ENCODE measurements at places on chromosomes 4 and X. TPM values are rescaled to one million over a fixed set of nuclear protein-coding genes. Genes with fewer than 3 reads are reported as not detected.

The DSPP gene
- total RNA-seq = not detected

DNA sequence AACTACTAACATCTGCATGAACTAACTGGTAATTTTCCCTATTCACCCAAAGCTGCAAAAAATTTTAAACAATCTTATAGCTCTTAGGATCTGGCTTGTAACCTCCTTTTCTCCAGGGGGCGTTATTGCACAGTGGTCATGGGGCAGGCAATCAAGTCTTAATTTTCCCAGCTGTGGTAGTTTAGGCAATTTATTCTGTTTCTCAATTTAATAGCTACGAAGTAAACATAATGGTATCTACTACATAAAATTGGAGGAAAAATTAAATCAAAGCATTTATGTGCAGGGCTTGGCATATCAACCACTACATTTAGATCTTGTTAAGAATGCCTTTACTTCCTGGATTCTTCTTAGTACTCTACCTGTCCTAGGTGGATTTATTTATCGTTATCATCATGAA lies 137.4 kb upstream of the GUCY1A1 start:
- no peak for DNase-seq

DNA sequence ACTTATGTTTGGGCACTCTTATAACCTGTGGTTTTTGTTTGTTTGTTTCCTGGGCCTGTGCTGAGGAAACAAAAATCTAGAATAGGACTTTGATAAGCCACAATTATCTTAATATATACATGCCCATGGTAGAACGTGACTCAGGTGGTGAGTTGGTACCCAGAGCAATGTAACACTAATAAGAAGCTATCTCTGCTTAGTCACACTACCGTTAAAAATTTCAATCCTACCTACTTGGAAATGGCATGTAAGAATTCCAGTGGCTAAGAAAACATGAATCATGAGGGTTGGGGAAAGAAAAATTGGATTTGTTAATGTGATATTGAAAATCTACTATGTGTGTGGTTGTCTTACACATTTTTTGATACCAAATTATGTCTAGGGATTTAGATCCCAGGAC lies 30.5 kb upstream of the ADGRG2 start:
- DNase-seq = no peak

DNA sequence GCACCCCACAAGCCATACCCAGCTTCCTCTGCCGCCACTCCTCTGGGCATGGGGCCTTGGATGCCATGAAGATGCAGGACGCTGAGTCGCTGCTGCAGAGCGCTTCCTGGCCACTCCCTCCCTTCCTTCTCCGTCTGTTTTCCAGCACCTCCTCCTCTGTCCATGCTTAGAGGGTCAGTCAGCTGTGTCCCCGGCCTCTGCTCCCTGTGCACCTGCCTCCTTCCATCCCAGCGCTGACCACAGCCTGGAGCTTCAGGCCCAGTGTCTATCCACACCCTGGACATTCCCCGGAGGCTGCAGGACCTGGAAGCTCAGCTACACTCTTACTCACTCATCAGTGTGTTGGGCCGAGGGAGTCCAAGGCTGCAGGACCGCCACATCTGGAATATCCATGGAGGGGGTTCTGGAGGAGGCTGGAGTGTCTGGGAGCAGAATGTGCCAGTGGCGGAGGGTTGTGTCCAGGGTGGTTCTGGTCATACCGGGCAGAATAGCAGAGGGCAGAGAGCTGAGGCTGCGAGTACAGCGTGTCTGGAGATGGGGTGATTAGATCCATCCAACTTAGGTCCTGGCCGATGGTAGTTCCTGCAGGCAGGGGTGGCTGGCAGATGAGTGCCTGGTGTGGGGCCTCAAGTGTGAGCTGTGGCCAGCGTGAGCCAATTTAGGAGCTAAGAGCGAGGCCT lies 58.6 kb upstream of the ADRA2C start:
- DNase-seq = no peak

GRCh38 chrX:148902581-148902980 lies 402.2 kb downstream of the AFF2 start:
- DNase-seq = no peak

DNA sequence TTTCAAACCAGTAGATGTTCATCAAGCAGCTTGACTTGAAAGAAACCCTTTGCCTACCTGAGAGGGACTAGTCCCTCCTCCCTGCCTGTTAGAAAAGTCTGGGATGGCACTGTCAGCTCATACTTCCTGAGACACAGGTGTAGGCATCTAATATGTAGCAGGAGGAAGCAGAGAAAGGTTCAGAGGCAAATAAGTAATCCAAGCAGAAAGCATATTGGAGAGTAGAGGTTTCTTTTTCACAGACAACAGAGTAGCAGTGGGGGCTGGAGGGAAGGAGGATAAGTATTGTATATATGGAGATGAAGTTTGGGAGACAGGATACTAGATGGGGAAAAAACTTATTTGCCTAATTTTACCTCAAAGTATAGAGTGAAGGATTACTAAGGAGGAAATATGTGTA lies 81.5 kb downstream of the FNIP2 start:
- DNase-seq = no peak

DNA sequence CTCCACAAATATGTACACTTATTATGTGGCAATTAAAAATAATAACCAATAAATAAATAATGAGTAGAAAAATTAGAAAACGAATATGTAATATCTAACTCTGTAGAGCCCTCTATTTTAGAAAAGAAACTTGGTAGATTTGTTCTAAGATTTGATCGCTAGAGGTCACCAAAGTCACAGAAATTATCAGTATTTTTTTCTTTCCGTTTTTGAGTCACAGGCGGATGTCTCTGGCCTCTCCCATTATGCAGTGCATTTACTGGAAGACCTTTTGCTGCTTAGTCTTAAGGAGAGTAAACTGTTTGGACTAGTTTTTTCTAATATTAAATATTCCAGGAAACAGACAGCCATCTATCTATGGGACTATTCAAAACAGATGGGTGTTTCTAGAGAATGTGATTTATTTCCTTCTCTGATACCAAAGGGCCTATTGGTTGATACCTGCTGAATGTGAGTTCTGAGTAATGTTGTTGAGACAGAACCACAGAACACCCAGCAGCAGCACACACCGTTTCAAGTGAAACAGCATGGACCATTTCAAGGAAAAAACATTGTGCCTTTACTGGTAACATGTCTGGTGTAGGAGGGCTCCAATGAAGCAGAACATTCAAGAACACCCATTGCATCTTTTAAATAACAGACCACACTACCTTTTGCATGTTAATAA lies 34.0 kb upstream of the GYPA start:
- peak; percentile 40 for DNase-seq

The KLF8 gene
- total RNA-seq = 4.4 TPM

DNA sequence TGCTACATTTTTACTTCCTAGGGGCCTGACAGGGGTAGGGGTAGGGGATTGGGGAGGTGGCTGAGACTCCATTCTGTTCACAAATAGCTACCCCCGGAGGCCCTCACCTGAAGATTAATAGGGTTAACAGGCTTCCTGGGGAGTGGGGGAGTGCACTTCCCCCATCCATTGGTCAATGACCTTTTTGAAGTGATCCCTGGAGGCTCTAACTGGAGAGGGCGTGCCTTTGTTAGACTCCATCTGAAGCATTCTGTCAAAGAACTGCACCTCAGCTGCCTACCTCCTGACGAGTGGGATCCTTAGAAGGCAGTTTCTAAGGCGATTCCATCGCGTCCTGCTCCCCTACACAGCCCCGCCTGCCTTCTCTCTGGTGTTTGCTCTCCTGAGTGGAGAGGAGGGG lies 10.0 kb upstream of the MTM1 start:
- no peak for DNase-seq

GRCh38 chr4:131001371-131001770 lies 1905.4 kb downstream of the C4orf33 start:
- DNase-seq = no peak

DNA sequence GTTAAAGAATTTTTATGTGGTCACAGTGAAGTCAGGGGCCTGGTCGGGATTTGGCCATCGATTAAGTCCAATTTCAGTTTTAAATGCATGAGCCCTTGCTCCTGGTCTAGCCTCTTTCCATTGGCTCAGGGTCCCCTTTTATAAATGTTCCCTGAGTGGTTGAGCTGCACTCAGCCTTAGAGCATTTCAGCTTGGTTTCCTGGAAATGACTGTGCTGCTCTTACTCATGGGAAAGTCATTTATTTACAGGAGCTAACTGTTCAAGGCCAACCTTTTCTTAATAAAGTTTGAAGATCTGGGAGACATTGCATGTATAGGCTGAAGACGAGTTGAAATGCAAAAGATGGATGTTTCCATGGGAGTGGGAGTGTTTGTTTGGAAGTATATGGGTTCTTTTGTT lies 98.8 kb upstream of the CLNK start:
- DNase-seq = no peak

The KIF4A gene
- 28.3 TPM for total RNA-seq

The FAAH2 gene
- total RNA-seq = 12.1 TPM

DNA sequence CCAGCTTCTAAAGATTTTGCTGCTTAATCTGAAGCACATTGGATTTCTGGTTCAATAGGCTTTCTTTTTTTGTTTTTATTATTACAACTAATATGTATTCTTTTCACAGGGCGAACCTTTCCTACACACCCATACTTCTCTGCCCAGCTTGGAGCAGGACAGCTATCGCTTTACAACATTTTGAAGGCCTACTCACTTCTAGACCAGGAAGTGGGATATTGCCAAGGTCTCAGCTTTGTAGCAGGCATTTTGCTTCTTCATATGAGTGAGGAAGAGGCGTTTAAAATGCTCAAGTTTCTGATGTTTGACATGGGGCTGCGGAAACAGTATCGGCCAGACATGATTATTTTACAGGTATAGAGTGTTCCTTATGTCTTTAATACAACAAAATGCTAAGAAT lies 155.4 kb downstream of the PTTG2 start:
- no peak for DNase-seq

- peak; percentile 57 for DNase-seq
Observed at GRCh38 chr4:78057600-78058550, 752 bp downstream of the FRAS1 start.

DNA sequence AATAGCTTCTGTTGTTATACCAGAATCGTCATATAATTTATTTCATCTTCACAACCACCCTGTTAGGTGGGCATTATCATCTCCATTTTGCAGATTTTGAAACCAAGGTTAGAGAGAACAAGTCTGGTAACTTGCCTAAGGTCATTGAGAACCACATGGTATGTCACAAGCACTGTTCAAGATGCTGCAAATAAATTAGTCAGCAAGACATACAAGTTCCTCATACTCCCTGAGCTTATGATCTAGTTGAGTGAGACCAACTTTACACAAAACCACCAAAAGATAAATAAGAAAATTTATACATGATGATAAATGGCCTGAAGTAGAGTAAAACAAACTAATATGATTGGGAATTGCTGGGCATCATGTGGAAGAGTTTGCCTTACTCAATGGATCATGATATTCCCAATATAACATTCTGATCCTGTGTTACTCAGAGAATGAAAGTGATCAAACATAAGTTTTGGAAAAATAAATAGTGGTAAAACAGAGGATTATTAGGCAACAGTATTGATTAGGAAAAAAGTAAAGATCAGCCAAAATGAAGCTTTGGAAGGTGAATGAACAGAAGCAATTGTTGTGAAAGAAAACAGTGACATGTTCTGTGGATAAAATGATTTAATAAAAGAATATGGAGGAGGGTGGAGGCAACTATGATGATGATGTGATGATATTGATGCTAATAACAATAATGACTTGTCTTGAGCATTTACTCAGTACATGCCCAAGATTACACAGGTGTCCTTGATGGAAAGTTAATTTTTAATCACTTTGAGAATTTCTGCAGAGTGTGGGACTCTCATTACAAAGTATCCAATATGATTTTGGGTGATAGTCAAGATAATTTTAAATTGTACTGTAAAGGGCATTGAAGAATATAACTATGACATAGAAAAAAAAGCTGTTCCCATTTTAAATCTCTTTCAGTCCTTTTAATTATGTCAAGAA lies 34.1 kb upstream of the IL1RAPL1 start:
- DNase-seq = no peak

DNA sequence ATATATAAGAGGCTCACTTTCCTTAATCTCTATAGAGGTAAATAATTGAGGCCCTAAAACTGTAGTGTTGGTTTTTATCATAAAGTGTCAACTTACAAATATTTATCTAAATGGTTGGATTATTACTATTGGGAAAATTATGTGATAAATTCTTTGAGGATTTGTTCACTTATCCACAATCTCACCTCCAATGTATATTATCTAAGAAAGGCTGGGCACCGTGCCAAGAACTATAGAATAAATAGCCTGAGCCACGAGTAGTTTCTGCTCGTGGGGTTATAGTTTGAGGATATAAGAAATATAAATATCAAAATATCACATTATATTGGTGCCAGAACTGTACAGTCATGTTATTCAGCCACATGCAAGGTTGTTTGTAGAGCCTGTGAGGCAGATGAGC lies 177.9 kb downstream of the VEGFC start:
- DNase-seq = no peak

- no peak for DNase-seq
Observed at GRCh38 chr4:37795581-37796195, 30.8 kb upstream of the PGM2 start.

DNA sequence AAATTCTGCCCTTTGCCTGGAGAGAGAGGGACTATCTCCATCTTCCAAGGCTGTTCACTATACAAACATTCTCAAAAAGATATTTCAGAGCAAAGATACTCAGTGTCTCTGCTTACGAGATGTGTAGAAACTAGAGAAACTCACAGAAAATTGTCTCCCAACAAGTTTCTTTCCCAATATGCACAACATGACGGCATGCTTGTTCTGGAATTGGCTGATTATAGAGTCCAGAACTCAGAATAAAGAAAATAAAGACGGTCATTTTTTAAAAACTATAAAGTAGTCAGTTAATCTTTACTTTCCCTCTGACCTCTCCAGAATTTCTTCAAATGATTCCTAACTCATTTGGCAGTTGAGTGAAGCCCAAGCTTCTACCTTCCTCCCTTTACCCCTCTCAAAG lies 285.5 kb upstream of the KLF3 start:
- DNase-seq = no peak

DNA sequence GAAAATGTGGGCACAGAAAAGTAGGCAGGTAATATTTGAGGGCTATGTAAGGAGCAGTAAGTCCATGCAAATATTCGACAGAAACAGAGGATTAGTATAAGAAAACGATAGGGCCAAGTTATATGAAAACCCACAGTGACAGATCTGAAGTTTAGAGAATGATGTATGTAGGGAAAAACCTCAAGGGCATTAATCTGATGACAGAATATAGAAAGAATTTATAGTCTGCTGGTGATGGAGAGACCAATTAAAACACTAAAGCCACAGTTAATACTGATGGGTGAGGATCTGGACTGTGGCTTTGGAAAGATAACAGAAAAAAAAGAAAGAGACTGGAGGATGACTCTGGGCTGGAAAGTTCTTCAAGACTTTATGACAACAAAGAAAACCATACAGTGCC lies 169.7 kb downstream of the PALLD start:
- DNase-seq = no peak

The F8A3 gene
- total RNA-seq = 0.27 TPM

- DNase-seq = no peak
Observed at GRCh38 chr4:688854-689681, at the start of gene SLC49A3. SLC49A3 (minus strand) TSS chr4:689151; CDS start chr4:689127, 24 bp downstream.

GRCh38 chrX:115632455-115632854 lies 71.5 kb downstream of the PLS3 start:
- no peak for DNase-seq
